ENCODE measurements at places on chromosomes 7 and 10. TPM values are rescaled to one million over a fixed set of nuclear protein-coding genes. Genes with fewer than 3 reads are reported as not detected.

DNA sequence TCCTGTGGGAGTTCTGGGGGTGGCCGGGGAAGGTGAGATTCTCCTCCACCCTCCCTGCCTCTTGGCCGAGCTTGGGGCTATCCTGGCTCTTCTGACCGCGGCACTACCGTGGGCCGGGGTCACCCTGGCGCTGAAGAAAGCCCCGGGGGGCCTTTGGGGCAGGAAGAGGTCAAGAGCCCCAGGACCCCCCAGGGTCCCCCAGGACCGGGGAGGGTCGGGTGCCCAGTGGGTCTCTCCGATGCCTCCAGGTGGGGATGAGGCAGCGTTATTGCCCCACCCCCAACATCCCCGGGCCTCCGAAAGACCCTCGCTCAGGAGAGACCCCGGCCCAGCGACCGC, 439 bp upstream of the KNDC1 start:
- no peak for DNase-seq

DNA sequence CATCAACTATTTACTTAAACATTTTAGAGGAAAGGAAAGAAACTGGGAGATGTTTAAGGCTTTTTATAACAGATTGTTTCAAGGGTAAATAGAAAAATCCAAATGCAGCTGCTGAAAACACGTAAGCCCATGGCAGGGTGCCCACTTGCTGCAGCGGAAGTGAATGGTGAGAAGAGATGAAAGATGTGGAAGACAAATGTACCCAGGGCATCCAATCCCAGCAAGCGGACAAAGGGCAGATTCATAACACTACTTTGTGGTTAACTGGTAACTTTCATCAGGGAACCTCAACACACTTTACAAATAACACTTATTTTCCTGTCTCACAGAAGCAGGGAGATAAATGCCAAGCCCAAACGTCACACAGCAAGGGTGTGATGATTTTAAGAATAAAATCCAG, 358.4 kb downstream of the KCNMA1 start:
- DNase-seq: peak; percentile 30

- DNase-seq: no peak
Observed at GRCh38 chr7:131119381-131119780, 208.3 kb upstream of the MKLN1 start.

GRCh38 chr10:53256623-53257022, 484.0 kb upstream of the MBL2 start:
- DNase-seq: no peak

GRCh38 chr10:75191821-75192568, 18.6 kb upstream of the VDAC2 start:
- DNase-seq: no peak

DNA sequence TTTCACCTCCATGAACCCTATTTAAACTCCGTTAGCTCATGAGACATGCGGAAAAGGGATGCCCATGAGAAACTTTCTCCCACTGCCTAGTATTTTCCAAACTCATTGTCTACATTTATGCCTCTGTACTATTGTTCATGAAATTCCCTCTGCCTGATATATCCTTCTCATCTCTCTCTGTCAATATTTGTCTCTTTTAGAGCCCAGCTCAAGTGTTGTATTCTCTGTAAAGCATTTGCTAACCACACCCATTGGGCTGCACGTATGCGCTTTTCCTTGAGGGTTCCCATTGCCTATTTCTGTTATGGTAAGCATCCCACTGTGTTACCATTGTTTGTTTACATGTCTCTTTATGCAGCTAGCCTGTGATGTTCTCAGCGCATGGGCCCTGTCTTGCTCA, 211.4 kb downstream of the MDFIC start:
- no peak for DNase-seq

DNA sequence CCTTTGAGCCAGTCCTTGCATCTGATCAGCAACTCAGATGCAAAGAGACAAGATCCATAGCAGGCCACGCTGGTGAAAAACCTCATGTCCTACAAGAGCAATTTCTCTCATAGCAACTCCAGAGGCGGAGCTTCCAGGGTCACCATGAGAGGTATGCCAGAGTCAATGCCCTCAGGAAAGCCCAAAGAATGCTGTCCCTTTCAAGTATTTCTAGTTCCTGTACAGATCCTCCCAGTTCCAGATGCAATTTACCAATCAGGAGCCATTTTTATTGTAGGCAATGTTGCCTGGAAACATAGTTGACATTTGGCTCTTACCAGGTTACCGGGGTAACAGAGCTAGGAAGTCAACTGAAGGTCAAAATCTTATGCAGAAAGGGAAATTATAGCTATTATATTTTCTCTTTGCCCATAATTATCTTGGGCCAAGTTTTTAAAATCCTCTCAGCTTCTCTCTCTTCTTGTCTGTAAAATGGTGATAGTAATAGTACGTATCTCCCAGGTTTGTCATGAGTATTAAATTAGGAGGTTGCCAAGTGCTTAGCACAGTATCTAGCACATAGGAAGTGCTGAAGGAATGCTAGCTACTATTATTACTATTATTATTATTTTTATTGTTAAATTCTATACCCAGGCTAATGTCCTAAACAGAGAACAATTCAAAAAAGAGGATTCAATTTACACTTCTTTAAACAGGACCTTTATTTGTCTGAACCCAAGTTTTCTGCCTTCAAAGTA, 46.3 kb upstream of the TM9SF3 start:
- DNase-seq: no peak

DNA sequence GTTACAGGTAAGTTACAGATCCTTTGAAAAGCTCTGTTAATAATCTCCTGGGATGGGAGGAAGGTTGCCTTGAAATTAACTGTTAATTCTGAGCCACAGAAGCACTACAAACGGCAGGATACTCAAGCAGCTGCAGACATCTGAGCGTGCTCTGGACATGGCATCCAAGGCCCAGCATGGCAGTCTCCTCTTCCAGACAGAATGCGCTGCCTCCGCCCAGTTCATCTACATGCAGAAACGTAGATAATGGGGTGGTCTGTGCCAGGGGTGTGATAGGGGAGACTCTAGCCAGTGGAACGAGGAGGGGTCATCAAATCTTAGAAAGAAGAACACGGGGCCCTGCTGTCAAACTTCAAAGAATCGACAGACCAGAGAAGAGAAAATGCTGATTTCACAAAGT, 13.8 kb downstream of the VIPR2 start:
- no peak for DNase-seq

GRCh38 chr10:124665980-124666379, 78.2 kb downstream of the FAM53B start:
- DNase-seq: no peak

- DNase-seq: no peak
Observed at GRCh38 chr10:30056767-30057355, 2.5 kb downstream of the JCAD start.

DNA sequence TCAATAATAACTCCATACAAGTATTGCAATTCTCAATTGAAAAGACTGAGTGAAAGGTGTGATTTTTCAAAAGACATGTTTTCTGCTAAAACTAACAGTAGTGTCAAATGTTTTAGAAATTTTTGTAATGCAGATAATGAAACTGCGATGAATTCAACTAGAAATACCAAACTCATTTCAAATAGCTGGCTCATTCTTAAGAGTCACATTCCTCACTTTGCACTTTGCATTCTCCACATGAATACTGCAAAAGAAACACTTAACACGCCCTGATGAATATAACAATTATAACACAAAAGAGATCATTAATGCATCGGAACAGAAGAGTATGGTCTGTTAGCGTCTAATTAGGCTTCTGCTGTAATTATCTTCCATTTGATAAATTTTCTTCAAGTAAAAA, 15.5 kb upstream of the TSPAN12 start:
- DNase-seq: no peak

DNA sequence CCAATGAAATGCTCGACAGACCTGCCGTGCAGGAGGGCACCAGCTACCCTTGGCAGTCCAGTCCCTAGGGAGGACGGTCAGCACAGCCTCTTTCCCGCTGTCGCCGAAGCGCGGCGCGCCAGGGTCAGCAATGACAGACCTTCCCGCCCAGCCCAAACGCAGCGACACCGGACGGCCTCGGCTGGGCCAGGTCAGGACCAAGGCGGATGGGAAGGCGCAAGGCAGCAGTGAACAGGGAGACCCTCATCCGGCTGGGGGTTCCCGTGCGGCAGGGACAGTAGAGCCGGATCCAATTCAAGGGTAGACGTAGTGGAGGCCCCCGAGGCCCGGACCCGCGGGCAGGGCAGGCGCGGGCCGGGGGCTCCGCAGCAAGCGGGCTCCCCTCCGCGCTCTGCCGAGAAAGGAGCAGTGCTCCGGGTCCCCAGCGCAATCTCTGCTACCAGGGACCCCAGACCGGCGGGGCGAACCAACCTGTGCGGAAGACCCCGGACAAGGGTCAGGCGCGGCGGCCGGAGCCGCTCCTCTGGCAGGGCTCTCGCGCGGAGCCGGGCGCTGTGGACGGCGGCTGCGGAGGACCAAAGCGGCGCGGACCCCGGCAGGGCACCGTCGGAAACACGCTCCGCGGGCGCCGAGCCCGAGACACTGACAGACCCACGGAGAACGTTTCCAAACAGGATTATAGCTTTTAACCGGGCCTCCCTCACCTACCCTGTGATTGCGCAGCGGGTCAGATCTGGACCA, at the start of gene SEC31B:
Gene SEC31B, minus strand, starts transcription at position 551 of the 741 bp plus-strand sequence. CDS start 2,909 bp downstream, outside the sequence.
- no peak for DNase-seq

- DNase-seq: no peak
Observed at GRCh38 chr7:151895631-151896031, 18.7 kb upstream of the PRKAG2 start.

DNA sequence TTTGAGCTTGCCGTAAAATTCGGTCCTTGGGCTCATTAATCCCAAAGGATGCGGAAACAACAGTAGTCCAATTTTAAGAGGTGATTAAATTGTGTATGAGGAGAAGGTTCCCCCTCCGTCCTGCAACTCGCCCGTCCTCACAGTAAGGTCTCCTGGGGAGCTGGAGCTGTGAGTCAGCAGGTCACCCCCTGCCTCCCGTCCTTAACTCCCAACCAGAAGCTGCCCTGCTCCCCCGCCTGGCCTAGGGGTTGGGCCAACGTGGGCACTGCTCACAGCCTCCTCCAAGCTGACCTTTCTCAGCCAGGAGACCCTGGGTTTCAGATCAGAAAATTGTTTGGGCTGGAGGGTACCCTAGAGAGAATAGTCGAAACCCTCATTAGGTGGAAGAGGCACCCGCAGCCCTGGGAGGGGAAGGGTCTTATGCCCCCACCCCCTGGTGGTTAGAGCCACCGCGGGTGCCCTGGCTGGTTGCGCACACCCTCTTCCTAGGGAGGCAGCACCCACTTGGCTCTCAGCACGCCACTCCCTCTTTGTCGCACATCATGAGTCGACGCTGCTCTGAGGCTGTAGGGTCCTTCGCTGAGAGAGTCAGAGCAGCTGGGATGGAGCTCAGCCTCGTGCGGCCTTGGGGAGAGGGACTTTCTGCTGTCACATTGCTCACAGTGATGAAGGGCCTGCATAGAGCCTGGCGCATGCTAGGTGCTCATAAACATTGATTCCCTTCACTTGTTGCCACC, 131.2 kb downstream of the TACC2 start:
- DNase-seq: no peak

DNA sequence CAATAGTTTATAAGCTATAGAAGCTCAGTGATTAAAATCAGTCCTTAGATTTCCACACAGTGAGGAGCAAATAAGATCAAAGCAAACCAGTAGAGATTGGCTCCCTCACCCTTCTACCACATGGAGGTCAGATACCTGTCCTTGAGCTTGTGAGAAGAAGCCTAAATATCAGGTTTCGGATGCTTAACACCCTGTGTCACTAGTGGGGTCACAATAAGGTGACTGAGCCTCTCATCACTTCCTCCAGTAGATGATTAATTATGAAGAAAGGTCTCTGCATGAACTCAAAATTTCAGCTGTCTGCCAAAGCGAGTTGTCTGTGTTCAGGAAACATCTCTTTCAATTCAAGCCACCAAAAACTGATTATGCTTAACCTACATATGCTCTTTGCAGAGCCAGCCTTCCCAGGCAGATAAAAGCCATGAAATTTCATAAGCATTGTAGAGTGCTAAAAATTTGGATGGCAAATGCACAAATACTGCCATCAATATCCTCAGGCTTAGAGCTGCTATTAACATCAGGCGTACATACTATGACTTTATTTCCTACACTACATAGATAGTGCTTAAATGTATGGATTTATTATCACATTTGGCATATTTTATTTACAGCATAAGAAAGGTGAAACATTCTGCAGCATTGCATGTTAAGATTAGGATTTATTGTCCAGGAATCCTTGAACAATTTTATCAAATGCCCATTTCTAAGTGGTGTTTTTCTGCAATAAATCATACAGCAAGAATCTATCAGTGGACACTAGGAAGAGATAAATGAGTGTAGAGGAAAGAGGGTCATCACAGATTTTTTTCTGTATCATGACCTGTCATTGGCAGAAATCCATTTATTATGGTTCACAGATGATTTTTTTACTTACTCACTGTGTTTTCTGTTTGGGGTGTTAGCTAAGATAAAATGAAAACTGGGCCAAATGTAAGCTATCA, 285.1 kb upstream of the SP8 start:
- no peak for DNase-seq

DNA sequence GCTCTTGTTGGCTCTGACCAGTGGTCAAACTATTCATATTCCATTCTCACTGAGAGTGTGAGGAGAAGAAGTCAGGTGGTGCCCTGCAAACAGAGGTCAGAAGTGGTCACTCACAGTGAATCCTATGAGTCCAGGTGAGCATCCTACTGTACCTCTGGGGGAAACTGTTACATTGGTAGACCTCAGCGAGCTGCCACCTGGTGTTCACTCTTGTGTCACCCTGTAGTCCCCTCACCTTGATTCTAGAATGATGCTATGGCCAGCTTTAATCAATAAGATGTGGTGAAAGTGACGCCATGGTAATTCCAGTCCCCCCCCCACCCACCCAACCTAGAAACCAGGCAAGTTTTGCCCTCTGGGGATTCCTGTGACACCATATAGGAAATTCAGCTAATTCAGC, 1.2 kb upstream of the AMPH start:
- DNase-seq: no peak

GRCh38 chr10:53909791-53910190, 891.2 kb downstream of the PCDH15 start:
- DNase-seq: no peak

DNA sequence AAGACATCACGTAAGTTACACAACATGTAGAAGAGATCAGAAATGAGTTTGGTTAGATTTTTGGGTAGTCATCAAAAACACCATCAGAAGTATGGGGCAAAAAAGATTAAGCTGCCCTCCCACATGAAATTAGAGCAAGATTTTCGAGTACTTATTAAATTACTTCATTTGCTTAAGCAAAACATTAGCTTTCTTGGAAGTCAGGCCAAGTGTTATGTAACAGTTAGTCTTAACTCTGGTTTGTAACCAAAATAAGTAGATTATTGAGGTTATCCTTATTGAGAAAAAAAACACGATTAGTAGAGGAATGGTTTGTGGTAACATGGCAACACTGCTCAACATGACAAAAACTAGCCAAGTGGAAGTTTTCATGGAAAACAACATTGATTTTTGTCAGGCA, 37.9 kb downstream of the HBP1 start:
- DNase-seq: no peak

The OR9A2 gene
- total RNA-seq: not detected

The FLNC gene
- 0.02 TPM for total RNA-seq

The PPP1R17 gene
- total RNA-seq: not detected

The INMT gene
- total RNA-seq: 0.53 TPM

The LOXL4 gene
- not detected for total RNA-seq

The MEST gene
- 3.5 TPM for total RNA-seq

The MAP3K8 gene
- total RNA-seq: 27.0 TPM

The AKR1C8 gene
- total RNA-seq: not detected
